ENCODE measurements at places on chromosomes 13 and 19.

GRCh38 chr13:20090349-20090748 lies 70.5 kb downstream of the GJA3 start:
- DNase-seq, result no peak

DNA sequence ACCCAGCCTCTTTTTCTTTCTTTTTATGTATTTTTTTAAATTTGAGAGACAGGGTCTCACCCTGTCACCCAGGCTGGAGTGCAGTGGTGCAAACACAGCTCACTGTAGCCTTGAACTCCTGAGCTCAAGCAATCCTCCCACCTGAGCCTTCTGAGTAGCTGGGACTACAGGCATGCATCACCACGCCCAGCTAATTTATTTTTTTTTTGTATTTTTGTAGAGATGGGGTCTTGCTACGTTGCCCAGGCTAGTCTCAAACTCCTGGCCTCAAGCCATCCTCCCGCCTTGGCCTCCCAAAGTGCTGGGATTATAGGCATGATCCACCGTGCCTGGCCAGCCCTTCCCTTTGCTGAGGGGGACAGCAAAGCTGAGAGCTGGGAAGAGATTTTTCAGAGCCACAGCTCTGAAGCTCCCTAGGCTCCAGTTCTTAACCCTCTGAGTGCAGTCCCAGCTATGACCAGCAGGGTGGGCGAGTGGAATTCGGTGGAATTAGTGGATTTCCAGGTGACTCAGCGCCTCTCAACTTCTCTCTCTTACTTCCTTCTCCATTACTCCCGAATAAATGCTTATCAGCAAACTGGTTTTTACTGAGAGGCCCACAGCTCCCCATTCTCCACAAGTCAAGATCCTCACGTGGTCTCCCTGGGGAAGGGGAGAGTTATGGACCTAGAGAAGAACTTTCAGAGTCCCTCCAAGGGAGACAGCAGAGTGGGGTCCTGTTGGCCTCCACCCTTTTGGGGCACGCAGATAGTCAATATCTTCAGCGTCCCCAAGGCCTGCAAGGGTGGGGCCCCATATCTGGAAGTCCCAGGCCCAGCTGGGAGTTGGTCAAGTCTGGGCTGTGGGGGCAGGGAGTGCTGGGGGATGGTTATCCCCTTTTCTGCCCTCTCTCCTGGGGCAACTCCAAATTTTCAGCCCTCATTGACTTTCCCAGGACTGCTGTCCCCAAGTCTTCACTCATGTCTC lies 1.2 kb downstream of the BLVRB start:
- peak; percentile 79 for DNase-seq

GRCh38 chr13:29817604-29818378 lies 32.6 kb downstream of the UBL3 start:
- DNase-seq, result no peak

GRCh38 chr19:47267350-47267759 lies 7.3 kb upstream of the INAFM1 start:
- DNase-seq, result no peak

DNA sequence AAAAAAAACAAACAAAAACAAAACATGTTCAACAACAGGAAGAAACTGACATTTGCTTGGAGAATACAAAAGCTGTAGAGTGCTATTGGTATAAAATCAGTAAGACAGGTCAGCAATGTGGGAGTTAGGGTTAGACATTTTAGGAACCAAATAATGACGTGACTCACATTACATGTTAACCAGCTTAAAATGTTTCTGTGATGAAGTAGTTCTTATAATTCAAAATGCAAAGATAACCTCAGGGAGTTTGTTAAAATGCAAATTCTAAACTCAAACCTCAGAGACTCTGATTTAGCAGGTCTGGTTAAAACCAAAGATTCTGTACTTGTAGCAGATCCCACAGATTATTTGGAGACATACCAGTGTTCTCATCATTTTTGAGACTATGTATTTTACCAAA lies 549.4 kb upstream of the SLITRK1 start:
- no peak for DNase-seq

DNA sequence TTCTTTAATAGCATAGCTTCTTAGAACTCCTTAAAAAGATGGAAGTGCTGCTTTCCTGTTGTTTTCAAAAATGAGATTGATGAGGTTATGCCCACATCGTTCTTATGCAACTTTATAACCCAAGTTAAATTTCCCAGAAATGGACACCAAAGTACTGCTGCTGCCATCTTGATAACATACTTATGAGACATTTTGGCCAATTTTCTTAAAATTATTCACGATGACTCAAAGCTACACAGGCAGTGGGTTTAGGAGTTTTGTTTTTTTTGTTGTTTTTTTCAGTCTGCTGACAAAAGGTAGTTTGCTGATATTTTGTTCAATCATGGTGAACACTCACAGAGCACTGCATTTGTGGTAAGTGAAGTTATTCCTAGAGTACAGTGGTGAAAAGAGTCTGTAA lies 54.9 kb upstream of the RFC3 start:
- DNase-seq, result no peak

DNA sequence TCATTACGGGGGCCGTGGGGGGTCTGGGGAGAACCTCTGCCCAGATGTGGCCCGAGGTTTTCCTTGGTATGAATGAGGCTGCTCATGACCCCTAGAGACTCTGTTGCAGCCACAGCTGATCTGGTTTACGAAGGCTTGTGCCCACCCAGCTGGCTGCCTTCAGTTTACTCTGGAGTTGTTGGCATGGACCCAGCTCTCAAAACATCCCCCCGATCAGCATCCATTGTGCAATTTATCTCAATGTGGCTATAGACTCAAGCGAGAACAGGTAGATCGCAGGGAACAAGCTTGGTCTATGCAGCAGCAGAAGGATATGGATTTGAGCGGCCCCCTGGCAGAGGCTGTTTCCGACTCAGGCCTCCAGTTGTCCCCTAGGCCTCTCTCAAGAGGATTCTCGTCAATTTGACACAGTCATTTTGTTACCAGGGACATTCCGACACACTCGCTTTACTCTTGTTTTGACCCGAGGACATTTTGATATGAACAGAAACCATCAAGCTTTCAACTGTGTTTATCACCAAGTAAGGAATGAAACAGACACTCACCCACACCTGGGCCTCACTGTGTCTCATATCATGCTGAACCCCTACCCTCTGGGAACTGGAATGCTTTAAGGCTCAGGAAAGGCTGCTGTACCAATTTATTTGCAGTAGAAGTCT lies 161.5 kb downstream of the KATNAL1 start:
- no peak for DNase-seq

- no peak for DNase-seq
Measured at GRCh38 chr13:47038188-47038587, 141.3 kb upstream of the HTR2A start.

DNA sequence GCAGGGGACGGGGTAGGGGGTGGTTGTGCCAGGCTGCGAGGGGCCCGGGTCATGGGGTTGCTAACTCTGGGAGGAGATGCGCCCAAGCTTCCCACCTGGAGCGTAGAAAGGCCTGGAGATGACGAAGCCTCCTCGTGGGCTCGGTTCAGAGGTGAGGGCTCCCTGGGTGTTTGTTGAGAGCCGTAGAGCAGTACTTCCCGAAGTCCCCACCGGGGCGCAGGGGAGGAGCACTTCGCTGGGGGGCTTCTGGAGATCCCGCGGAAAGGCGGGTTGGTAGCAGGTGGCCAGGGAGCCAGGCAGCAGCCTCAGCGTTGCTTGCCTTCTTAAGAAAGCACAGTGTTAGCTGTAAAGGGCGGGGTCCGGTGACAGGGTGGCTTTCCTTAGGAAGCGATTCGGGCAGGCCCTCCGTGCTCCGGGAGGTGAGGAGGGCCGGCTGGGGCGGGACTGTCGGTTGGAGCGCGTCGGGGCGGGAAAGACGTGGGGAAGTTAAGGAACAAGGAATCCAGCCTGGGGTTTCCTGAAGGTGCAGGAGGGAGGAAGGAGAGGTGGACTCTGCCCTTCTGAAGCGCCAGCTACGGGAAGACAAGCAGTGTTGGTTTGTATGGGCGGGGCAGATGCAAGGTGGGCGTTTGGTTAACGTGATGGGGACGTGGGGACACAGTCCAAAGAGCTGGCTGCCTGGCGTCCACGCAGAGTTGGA lies 3.3 kb downstream of the VSTM2B start:
- no peak for DNase-seq

GRCh38 chr13:97261254-97262005 lies 39.3 kb downstream of the MBNL2 start:
- no peak for DNase-seq

- no peak for DNase-seq
Measured at GRCh38 chr13:26112843-26113242, 61.0 kb upstream of the SHISA2 start.

GRCh38 chr13:98509271-98510155 lies 67.4 kb downstream of the STK24 start:
- DNase-seq, result peak; percentile 49

GRCh38 chr13:109439813-109440212 lies 346.6 kb downstream of the IRS2 start:
- no peak for DNase-seq

DNA sequence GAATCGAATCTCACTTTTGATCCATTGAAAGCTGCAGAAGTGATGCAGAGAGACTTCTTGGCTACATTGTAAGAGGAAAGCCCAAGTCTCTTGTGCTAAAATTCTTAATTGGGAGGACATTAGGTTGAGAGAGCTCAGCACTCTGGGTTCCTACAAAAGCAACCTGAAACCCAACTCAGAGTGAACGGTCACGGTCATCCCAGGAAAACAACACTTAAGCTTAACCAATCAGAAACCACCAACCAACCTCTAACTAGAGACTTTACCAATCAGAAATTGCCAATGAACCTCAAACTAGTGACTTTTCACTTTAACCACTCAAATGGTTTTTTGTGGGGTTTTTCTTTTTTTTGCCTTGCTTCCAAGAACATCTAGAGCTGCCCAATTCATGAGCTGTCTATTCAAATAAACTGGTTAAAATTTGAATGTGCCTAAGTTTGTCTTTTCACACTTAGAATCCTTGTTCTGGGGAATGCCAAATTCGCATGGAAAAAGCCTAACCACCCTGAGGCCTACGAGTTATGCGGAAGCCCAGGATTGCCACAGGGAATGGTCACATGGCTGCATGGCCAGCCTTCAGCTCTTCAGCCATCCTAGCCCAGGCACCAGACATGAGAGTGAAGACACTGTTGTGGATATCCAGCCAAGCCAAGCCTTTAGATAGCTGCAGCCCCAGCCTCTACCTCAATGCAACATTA lies 17.8 kb upstream of the CLN5 start:
- no peak for DNase-seq

DNA sequence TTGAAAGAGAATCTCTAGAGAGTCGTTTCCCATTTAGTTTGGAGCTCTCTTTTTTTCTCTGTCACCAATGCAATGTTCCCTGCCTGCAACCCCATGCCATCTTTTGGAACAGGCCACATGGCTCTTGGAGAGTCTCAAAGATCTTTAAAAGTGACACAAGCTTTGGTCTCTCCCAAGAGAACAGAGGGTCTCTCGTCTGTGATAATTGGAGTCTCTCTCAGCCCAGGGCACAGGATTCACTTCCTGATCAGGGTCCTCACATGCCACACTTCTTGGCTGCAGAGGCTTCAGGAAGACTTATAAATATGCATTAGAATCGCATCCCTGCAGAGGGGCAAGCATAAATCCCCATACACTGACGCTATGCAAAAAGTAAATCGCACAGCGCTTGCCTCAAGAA lies 240.5 kb downstream of the IRS2 start:
- no peak for DNase-seq

DNA sequence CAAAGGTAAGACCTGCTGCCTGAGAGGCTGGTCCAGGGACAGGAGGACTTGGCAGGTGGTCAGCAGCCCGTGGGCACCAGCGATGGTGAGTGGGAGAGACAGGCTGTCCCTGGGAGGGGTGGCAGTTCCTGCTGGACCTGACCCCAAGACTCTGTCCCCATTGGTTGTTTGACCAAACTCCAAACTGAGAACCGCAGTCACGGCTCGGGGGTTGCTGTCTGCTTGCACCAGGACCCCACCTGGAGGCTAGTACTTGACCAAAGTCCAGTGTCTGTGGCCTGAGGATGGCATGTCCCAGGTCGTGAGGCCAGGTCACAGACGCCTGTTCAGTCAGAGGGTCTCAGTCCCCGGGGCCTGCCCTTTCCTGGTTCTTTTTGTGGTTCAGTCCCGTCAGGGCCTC lies 9.9 kb upstream of the ZNF14 start:
- no peak for DNase-seq

DNA sequence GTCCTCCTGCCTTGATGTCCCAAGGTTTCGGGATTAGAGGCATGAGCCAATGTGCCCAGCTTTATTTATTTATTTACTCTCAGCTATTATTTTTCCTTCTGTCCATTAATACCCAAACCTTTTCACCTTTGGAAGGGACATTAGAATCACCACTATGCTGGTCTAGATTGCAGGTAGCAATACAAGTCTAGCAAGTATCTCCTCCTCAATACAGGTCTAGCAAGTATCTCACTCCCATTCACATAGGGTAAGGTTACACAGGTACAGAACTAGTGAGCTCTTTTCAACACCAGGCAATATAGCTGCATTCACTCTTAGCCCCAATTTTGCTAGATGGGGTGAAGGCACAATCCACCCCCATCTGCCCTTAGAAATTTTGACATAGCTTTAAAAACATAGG lies 17.4 kb upstream of the SPRYD7 start:
- DNase-seq, result no peak

DNA sequence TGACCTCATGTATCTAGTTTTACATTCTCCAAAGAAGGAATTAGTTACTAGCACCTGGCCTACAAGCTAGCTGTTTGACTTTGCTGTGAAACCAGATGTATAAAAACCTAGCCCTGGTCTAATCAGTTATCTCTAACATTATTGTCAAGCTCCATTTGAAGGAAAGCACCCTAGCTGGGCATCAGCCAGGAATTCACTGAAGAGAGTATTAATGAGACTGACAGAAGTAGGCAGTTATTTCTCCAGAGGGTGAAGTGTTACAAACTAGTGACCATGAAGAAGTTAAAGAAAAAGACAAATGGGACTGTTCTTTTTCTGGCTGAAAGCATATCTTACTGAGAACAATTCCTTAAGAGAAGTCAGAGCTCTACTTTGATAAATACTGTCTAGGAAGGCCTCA lies 2529.3 kb upstream of the PCDH20 start:
- DNase-seq, result no peak
